Stimulated activated CD8-positive, alpha-beta memory T cell treated with anti-CD3 and anti-CD28 coated beads, Interleukin-4, amount 100 ng/mL, for 4 hours (primary cell): ENCODE measurements at places on chromosomes 12 and 14.

GRCh38 chr12:89768586-89769482, 60.2 kb upstream of the ATP2B1 start:
- DNase-seq, result no peak

- DNase-seq, result no peak
These were observed 216.7 kb upstream of the TMTC1 start for GRCh38 chr12:30000401-30000800.

- no peak for DNase-seq
These were observed 65.0 kb downstream of the CDK17 start for GRCh38 chr12:96335270-96335669.

DNA sequence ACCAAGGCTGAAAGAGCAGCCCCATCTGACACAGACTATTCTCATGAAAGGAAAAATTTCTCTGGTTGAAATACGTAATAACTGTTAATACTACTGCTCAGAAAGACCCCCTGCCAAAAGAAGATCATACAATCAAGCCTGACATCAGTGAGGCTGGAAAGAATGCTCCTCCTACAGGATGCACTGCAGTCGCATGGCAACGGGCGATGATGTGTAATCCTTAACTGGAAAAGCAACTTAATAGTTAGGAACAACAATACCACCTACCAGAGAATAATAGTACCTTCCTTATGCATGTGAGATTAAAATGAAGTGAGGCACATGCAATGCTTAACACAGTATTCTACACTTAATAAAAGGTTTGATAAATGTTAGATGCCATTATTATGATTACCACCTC, 1.2 kb upstream of the GOLGA5 start:
- DNase-seq, result no peak

DNA sequence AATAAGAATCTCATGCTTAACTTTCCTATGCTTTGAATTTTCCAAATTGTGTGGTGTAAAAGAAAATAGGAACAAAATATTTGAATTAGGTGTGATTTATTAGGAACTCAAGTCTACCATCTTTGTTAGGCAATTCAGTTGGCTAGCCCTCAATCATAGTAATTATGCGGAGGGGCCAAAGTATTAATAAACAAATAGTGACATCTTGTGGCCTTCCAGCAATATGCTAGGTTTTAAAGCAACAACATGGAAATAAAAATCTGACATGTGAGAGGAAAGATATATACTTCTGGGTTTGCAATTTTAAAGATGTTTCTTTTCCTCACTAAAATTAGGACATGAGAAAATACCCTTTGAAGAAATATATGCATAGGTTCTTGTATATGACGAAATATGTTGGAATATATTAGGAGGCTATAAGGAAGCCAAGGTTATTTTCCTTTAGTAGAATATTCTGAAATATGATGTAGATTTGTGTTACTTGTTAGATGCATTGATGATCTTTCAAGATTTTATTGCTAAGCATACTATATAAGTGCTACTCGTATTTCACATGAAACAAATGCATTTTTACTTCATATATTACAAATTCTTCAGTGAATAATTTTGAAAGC, 200.4 kb downstream of the PTPRO start:
- no peak for DNase-seq

DNA sequence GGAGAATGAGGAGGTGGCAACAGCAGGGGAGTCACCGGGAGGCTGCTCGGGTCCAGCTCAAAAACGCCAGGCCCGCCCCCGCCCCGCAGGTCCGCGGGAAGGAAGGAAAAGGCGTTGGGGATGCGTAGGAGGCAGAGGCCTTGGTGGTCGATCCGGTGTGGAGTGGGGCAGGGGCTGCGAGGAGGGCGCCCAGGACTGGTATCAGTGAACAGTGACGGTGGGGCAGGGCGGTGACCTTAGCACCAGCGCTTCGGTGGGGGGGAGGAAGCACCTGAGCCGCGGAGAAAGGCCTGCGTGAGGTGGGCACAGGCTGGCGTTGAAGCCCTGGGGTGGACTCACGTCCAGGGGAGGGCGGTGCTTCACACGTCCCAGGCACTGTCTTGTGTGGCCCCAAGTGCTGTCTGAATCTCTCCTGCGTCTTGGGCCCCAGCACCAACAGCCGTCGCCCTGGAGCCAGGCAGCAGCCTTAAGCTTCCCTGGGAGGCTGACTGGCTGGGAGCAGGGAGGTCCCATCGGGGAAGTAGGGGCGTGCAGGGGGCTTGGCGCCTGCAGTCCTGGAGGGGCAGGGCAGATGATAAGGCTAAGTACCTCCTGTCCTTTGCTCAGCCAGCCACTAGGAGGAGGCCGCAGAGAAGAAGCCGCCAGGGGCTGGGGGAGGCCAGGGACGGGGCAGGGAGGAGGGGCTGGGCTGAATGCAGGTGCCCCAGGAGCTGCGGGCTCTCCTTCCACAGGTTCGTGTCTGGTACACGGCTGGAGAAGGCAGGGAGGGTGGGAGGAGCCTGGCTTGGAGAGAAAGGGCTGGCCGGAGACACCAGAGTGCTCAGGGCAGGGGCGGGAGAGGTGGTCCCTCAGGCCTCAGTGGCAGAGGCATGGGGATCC, 26.5 kb downstream of the ZBTB42 start:
- DNase-seq, result no peak

DNA sequence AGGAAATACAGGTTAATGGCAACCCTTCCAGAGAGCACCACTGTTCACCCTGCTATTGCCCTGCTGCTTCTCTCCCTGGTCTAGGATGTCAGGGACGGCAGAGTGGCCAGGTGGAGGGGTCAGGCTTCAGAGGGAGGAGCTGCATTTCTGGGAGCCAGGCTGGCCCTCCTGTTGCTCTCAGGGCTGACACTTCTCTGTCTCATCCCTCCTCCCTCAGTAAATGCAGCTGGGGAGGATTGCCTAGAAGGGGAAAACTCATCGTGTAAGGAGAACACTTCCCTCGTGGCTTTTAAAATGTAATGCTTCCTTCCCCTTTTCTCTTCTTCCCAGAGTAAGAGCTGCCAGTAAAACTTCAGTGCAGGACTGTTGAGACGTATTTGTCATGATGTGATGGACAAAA, 20.8 kb downstream of the SUSD6 start:
- DNase-seq, result no peak

DNA sequence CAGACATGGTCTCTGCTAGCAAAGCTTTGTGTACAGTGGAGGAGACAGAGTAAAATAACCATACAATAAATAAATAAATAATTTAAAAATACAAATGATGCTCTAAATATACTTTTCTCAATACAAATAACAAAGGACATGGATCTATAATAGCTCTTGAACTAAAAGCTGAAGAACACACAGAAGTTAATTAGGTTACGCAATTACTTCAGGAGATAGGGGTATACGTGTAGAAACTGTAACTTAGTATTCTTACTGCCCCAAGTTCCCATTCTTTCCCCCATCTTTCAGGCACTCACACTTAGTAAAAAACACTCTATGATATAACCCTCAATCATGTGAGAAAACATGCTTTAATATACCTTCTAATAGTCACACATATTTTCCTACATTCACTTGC, 44.2 kb downstream of the INSM2 start:
- no peak for DNase-seq

- no peak for DNase-seq
These were observed 26.7 kb downstream of the OR10P1 start for GRCh38 chr12:55663391-55663790.

- DNase-seq, result no peak
These were observed 170.0 kb downstream of the SLC5A8 start for GRCh38 chr12:101039848-101040531.

DNA sequence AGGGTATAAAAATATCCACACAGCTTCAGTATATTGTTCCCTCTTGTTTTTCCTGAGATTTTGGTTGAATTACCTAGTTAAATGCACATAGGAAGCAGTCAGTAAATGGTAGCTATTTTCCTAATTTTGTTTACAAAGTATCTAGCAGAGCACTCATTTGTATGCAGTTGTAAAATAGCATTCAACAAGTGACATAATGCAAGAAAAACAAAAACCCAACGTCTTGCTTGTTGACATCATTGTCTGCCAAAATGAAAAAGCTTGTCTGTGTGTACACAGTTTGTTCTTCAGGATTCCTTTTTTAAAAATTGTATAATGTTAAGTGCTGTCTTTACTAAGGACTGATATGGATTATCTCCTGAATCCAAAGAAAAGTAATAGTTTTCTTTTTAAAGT, 2.7 kb downstream of the VRTN start:
- DNase-seq, result no peak

GRCh38 chr12:84502907-84503787, 409.5 kb downstream of the SLC6A15 start:
- DNase-seq, result no peak

- DNase-seq, result no peak
These were observed 52.1 kb downstream of the GALC start for GRCh38 chr14:87940894-87941293.

GRCh38 chr12:45745861-45746277, 16.4 kb downstream of the ARID2 start:
- no peak for DNase-seq

GRCh38 chr14:46323404-46323762, 328.2 kb downstream of the RPL10L start:
- DNase-seq, result no peak

- no peak for DNase-seq
These were observed 5.5 kb downstream of the AJUBA start for GRCh38 chr14:22976620-22977433.

DNA sequence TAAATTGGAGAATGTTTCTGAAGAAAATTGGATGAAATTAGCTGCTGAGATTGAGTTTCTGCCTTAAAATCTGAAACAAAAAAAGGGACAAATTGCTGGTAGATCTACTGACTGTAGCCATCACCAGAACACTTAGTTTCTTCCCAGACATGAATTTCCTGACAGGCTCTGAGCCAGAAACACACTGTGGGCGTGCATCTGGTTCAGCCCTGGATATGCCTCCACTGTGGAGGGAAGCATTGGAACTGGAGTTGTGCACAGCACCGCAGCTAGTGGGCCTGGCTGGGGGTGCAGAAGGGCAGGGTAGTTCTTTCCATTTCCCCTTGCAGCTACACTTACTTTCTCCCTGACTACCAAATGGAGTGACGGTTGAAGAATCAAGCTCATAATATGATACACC, 31.2 kb downstream of the CREBL2 start:
- no peak for DNase-seq

DNA sequence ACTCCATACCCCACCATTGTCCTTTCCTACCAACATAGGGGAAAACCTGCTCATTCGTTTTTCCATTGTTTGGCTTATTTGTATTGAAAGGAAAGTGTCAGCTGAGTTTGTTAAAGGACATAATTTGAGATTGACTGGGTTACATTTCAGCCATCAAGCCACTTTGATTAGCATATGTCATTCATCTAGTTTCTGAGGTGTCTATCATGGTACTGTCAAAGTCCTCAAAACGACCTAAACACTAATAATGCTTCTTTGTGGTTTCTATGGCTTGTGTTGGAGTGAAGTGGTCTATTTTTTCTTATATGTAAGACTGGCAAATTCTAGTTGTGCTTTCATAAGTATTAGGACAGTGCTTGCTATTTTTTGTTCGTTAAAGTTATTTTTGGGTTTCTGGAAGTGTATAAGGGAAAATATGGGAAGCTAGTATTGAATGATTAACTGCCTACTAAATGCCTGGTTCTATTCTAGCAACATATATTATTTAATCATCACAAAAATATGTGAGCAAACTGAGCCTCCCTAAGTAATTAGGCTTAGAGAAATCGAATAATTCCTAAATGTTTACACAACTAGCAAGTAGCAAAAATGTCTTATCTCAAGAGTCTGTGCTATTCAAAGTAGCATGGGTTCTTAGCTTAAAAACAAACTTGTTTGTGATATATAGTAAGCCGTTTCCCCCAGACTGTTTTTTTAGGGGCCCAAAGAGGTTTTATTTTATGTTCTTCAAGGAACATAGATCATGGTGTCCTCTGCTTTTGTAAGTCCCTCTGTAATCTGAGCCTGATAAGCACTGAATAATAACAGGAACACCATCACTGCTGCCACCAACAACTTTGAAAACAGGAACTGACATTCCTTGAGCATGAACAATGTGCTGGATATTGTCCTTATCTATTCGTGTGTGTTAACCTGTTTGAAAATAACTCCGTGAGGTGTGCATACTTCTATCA, 67.1 kb downstream of the DERA start:
- no peak for DNase-seq

DNA sequence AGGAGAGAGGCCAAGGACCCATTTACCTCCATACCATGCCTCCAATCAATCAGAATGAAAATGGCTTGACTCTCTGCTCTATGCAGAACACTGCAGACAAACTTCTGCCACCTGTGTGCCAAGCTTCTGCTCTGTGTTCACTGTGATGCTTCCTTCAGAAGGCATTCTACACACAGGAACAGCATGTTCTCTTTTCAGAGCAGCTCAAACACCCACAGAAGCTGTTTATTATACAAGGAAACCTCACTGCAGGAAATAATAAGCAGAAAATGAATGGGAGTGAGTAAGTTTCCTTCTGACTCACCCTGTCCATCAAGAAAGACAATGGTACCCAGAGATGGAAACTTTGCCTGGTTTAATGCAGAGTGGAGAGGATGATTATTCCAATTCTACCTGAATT, 2.4 kb upstream of the ESR2 start:
- no peak for DNase-seq

DNA sequence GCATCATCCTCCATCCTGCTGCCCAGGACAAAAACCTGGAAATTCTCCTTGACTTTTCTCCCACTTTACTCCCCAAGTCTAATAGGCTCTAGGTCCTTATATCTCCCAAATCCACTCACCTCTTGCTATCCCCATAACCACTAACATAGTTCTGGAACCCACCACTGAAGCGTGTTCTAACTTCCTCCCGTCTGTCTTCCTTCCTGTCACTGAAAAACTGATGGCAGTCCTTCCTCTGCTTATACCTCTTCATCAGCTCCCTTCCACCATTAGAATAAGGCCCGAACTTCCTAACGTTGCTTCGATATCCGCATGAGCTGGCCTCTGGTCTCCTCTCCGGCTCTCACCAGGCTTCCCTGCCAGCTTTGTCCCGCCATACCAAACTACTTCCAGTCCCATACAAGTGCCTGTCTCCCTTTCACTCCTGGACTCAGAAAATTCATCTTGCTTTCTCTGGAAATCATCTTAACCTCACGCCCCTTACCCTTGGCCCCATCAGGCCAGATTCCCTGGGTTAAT, 63.0 kb upstream of the BCL2L14 start:
- DNase-seq, result no peak

DNA sequence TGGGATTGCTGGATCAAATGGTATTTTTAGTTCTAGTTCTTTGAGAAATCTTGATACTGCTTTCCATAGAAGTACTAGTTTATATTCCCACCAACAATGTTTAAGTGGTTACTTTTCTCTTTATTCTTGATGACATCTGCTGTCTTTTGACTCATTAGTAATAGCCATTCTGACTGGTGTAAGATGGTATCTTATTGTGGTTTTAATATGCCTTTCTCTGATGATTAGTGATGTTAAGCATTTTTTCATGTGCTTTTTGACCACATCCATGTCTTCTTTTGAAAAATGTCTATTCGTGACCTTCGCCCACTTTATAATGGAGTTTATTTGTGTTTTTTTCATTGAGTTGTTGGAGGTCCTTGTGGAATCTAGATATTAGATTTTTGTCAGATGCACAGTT, 865.7 kb downstream of the SLC6A15 start:
- DNase-seq, result no peak

GRCh38 chr12:69118516-69118915, 120.9 kb upstream of the CPSF6 start:
- no peak for DNase-seq
